ENCODE measurements at places on chromosomes 6 and 20.
A peak's percentile ranks its signal among the peaks of the same experiment; 100 is the strongest.

- DNase-seq = no peak
Measured at GRCh38 chr6:36807143-36807542, 32.1 kb downstream of the CPNE5 start.

DNA sequence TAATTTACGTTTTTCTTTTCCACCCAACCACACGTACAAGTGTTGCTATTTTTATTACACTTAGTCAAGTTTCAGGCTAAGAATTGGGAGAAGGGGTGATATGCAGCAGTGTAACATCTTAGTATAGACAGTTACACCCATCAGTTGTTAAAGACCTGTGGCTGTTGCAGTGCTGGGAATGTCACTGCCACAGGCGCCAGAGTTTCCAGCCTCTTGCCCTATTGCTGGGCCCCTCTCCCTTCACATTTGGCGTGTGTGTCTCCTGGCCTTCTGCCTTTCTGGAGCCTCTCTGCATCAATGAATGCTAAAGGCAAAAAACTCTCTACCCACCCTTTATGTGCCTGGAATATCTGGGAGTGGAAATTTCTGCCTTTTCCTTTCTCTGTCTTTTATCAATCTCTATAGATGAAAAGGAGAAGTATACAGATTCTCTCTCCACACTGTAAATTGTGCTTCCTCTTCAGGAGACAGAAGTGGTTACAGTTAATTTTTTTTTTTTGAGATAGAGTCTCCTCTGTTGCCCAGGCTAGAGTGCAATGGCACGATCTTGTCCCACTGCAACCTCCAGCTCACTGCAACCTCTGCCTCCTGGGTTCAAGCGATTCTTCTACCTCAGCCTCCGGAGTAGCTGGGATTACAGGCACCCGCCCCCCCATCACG is 73.0 kb downstream of the TIAM2 start:
- DNase-seq = no peak

DNA sequence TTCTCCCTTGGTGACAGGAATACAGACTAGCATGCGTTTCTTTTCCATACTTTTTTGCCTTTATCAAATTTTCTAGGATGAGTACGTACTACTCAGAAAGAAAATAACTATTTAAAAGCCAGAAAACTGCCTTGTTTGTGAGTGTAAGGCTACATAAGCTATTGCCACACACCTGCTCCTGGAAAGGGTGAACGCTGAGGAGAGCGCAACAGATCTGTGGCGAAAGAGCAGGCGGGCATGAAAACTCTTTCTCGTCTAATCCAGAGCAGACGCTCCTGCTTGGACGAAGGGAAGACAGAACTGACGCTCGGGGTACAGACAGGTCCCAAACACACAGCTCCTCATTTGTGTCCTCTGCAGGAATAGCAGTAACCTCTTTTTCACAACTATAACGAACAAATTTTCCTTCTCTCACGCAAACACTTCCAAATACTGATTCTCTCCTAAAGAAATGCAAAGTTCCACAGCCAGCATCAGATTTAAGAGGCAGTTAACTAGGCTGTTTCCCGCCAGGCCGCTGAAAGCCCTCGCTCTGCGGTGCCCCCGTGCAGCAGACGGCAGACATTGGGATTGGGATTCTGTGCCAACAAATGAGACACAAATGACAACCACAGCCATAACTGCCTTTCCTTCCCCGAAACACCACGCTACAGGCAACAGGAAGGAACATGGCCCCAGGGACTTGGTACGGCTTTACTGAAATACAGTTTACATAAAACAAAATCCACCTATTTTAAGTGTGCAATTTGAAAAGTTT is 20.0 kb downstream of the TAF4 start:
- no peak for DNase-seq

- DNase-seq = peak; percentile 67
Measured at GRCh38 chr20:3340443-3340842, 67.0 kb downstream of the DNAAF9 start.

DNA sequence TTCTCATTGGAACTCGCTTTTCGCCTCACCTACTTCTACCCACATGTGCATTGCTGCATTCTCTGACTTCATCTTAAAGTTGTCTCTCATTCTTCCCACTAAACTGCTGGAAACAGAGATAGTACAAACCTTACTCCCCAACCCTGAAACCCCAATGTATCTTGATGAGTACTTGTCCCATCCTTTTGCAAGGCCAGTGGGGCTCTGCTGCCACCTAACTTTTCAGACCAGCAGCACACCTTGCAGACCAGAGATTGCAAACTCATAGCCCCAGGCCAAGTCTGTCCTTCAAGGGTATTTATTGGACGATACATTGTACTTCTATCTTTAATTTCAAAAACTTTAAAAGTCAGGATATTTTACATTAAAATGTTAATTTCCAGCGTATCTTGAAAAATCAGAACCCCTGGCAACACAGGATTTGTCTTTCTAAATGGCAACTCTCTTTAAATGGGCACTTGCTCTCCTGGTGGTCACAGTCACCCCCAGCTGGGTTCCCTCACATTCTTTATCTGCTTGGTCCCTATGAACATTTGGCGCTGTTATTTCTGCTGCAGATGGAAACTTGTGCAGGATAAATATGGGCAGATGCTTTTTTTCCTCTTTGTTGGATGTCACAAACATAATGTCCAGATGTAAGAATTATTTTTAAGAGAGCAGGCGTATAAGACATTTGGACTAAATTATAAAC is 83.9 kb downstream of the SOD2 start:
- no peak for DNase-seq
